ENCODE measurements at places on chromosomes 6 and 20.

DNA sequence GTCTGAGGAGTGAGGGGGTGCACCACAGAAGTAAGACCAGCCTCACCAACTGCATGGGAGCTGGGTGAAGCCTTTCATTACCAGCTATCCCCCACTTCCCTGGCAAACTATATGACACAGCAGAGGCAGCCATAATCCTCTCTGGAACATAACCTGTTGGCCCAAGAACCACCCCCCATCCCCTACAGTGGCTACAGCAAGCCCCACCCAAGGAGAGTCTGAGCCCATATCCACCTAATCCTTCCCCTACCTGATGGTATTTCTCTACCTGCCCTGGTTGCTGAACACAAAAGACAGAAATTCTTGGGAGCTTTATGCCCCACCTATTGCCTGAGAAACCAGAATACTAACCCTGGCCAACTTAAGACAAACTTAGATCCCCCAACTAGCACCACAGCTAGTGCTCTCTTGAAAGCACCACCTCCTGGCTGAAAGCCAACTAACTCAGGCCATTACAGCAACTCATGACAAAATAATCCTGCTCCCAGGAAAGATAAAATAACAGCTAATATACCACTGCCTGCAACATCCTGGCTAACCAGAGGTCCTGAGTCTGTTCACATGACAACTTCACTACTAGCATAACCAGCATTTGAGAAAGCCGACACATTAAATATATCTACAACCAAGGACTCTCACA is 11.2 kb downstream of the RNGTT start:
- no peak for DNase-seq

- DNase-seq, result no peak
Measured at GRCh38 chr20:36483919-36484808, 57.2 kb upstream of the MYL9 start.

DNA sequence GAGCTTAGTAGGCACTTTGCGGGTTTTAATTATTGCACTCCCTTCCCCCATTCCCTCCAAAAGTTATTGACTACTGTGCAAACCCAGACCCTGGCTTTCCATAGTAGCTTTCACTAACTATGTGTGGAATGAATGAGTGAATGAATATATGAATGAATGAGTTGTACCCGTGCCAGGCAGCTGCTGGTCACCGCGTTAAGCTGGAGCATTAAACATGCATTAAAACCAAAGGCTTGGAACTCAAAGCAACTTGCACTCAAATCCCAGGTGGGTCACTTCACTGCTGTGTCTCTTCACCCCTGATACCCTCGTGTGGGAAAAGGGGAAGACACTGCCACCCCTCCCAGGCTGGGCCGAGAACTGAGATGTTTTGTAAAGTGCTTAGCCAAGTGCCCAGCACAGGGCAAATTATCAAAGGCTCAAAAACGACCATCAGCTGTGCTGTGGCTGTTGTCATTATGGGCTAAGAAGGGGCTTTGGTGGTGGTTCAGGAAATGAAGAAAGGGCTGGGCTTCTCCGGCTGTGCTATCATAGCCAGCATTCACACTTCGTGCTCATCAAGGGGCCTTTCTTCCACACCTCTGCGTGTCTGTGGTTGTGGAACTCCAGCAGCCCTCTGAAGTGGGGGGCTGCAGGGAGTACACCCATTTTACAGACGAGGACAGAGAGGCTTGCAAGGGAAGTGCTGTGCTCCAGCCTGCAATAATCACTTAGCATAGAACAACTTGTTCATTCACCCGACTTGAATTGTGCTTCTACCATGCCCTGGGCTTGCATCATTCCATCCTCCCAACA is 60.2 kb upstream of the STX16 start:
- no peak for DNase-seq

GRCh38 chr20:54068495-54068894 is 1.9 kb downstream of the BCAS1 start:
- no peak for DNase-seq

DNA sequence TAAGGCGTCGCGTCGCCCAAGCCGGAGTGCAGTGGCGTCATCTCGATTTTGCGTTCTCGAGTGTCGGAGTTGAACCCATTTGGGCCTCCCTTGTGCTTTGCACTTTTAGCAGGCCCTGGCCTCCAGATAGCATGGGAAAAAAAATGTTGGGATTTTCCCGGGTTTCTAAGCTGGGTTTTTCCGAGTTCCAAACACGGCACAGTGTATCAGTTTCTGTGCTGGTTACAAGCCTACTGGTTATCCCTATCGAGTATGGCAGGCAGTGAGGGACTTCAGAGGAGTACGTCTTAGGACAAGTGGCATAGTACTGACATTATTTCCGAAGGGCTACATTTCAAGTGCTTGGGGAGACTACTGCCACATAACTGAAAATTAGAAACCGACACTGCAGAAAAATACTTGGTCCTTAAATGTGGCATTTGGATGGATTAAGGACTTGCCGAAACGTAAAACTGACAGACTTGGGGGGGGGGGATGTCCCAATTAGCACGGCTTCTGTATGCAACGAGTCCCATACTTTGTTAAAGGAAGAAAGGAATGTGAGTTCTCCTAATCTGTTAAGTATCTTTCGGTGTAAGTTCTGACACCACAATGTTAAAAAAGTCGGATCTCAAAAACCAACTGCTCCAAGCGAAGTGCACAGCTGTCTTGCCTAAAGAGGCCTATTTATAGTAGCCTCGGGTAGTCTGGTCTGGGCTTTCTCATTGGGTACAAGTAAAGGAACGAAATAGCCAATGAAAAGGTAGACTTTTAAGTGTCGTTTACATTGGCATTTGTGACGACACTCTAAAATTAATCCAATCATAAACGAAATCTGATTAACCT is 70.2 kb downstream of the HFE start:
- no peak for DNase-seq

- no peak for DNase-seq
Measured at GRCh38 chr6:116387374-116387773, 16.6 kb downstream of the DSE start.

DNA sequence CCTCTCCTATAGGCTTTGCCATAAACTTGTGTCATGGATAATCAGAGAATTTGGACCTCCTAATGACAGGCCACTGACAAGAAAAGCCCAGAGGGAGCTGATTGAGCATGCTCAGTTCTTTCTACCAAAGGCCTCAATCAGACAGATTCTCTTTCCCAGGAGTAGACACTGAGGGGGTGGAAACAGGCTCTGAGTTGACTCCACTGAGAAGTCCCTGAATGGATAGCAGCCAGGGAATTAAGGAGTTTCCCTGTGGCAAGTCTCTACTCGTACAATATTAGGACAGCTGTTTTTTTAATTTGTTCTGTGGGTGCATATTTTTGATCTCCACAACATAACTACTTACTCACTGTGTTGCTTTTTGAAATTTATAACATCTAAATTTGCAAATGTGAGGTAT is 63.3 kb downstream of the SLC16A10 start:
- DNase-seq, result no peak

- no peak for DNase-seq
Measured at GRCh38 chr6:31900917-31901414, 920 bp downstream of the ZBTB12 start.

- no peak for DNase-seq
Measured at GRCh38 chr6:33744895-33745546, 1.7 kb downstream of the IP6K3 start.

DNA sequence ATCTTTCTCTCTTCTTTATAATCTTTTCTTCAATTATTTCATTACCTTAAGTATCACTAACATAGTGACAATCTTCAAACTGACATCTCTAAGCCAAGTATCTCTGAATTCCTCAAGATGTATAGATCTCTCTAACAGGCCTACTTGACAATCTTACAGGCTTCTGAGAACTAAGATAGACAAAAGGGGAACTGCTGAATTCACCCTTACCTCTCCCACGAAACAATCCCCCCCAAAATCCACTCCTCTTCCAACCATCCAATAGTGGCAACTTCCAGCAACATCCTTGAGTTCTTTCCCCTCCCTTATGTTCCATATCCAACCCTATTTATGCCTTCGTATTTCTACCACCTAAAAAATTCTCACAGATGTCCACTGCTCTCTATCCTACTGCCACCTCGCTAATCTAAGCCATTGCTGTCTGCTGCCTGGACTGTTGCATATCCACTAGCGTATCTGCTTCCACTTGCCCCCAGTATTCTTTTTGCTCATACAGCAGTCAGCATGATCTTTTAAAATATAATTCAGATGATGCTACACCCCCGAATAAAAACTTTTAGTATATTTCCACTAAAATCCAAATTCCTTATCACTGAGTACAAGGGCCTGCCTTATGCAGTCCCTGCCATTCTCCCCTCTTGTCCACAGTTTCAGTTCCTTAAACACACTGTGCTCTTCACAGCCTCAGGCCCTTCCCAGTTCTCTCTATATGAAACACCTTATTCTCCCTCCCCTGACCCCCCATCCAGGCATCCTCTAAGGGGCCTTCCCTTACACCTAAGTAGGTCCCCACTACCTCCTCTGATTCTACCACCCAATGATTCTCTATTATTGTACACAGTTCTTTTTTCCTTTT is 8.0 kb downstream of the REPS1 start:
- no peak for DNase-seq

GRCh38 chr20:32230707-32231106 is 23.0 kb downstream of the POFUT1 start:
- no peak for DNase-seq

- DNase-seq, result no peak
Measured at GRCh38 chr6:76866091-76866915, 597.0 kb downstream of the HTR1B start.

DNA sequence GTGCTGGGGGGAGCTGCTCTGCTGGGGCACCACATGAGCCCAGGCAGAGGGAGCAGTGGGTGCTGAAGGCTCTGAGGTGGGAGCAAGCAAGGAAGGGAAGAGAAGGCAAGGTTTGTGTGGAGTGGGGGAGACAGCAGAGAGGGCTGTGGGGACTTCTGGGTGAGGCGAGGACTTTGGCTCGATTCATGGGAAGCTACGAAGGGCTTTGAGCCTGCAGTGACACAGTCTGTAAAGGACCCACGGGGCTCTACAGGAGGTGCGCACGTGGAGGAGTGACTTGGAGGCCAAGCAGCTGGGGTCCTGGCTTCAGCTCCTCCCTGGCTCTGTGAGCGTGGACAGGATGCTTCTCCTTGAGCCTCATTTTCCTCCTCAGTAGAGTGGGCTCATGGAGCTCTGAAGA is 29.1 kb upstream of the CSNK2A1 start:
- DNase-seq, result no peak

- no peak for DNase-seq
Measured at GRCh38 chr6:14948586-14949245, 297.2 kb upstream of the JARID2 start.

All from stimulated activated CD8-positive, alpha-beta memory T cell treated with anti-CD3 and anti-CD28 coated beads, Interleukin-4, amount 100 ng/mL, for 48 hours (primary cell).